ENCODE measurements at places on chromosomes 12 and 14. TPM values are rescaled to one million over a fixed set of nuclear protein-coding genes. Genes with fewer than 3 reads are reported as not detected.

Gene RPGRIP1
- total RNA-seq = not detected

Gene CPNE6
- total RNA-seq = not detected

Gene MSRB3
- total RNA-seq = 44.5 TPM

Gene SIX6
- total RNA-seq = not detected

Gene TMTC2
- 6.7 TPM for total RNA-seq

Gene PAN2
- total RNA-seq = 10.0 TPM

Gene SRSF9
- 251 TPM for total RNA-seq

Gene ALKBH1
- 9.8 TPM for total RNA-seq

Gene PLEKHH1
- total RNA-seq = 0.56 TPM

Gene DPY19L2
- total RNA-seq = 1.9 TPM

Measured in regular cardiac myocyte (primary cell).